ENCODE measurements at places on chromosomes 11 and 22.
A peak's percentile ranks its signal among the peaks of the same experiment; 100 is the strongest.

DNA sequence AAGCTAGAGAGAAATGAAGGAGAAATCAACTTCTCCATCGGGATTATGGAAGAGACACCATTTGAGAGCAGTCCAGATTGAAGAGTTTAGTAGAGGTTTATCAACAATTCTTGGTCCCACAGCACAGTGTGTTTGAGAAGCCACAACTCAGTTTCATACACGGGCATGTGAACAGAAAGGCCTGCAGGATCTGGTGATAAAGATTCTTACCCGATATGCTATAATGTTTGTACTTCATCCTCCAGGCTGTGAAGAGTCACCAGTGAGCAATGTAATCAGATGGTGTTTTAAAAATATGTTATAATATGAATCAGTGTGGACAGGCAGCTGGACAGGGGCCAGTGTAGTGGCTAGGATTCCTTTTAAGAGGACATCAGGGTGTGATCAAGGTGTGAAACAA lies 29.7 kb upstream of the VWA5A start:
- no peak for DNase-seq

- DNase-seq: peak; percentile 25
Observed at GRCh38 chr22:49810363-49811019, 17.2 kb downstream of the BRD1 start.

- DNase-seq: no peak
Observed at GRCh38 chr22:38952281-38952993, 5.0 kb upstream of the APOBEC3A start.

DNA sequence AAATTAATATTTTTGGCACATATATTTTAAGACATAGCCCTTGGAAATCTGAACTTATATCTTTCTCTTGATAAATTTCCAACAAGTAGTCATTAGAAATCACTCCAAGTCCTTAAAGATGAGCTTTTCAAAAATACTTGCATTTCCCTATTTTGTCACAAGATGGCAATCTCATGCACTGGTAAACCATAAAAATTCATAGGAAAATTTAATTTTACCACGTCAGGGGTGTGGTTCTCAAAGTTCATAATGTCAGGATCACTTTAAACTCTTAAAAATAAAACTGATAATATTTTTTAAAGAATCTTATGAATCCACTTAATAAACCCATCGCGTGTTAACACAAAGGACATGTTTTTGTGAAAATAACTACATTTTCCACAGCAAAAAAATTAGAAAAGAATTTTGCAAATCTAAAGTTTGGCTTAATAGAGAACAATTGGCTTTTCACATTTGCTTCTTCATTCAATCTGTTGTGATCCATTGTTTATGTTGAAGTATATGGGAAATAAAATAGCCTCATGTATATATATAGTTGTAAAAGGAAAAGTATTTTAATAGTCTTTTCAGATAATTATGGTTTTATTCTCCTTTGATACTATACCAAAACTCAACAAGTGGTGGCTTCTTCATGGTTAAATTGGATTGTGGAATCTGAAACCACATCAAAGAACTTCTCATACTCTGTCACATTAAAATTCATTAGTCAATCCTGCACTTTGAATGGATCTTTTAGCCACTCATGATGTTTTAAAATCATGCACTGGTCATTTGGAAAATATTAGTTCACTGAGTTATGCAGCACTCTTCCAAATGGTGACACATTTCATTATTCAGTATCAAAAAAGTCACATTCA lies 169.1 kb downstream of the CADM1 start:
- peak; percentile 18 for DNase-seq

DNA sequence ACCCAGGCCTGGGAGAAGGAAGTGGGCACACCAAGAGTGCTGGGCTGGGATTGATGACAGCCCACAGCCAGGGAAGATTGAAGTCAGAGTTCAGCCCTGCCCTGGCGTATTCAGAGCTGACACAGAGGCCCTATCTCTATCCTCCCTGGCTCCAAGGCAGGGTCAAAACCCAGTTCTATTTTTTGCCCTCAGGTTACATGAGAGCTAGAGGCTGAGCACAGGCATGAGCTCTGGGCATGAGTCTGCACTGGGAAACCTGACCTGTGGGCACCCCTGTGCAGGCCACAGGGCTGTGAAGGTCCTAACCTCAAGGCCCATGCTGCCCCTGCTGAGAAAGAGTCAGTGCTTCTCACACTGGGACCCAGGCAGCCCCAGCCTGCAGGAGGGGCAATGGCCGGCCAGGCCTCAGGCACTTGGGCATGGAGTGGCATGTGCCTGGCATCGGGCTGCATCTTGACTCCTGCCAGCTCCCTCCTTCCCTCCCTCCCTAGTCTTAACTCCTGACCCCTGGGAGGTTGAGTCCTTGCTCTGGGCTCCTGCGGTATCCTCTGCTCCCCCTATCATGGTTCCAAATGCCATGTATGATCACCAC lies 5.4 kb downstream of the SLC35E4 start:
- DNase-seq: no peak

DNA sequence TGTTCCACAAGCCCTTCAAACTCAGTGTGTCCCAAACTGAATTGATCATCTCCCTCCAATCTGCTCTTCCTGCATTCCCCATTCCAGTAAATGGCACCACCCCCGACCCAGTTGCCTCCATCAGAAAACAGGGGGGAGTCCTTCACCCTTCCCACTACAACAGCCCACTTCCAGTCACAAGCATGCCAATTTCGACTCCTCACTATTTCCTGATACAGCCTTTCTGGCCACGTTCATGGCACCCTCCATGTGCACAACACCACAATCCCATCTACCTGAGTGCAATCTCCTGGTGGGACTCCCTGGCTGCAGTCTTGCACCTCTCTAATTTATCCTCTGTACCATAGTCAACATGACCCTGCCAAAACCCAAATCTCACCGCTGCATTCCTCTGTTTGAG lies 1.6 kb upstream of the DNAL4 start:
- DNase-seq: no peak

Measured in LNCaP clone FGC (cell line).